Activated naive CD4-positive, alpha-beta T cell treated with anti-CD3 and anti-CD28 coated beads for 36 hours (primary cell): ENCODE measurements at places on chromosomes 5 and 9.

DNA sequence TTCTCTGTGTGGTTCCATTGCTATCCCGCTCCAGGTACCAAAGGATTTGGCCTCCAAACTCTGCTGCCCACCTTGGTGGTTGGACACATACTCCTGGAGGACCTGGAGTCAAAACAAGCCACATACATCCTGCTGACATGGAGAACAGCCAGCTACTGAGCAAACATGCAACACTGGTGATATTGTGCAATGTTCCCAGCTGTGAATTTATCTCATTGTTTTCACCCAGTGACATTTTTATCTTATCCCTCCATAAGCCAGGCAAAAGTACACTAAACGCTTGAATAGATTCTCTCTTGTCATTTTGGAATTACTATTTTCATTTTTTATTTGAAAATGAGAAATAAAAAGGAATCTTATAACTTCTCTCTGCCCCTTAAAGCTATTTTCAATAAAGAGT lies 11.1 kb upstream of the CTSL start:
- no peak overlapping the region for H3K27ac ChIP-seq
- no peak overlapping the region for H3K4me3 ChIP-seq
- H3K27me3 ChIP-seq: no peaks in the 10 kb centered on the region
- H3K36me3 ChIP-seq: no peaks in the 10 kb centered on the region

GRCh38 chr5:153711755-153712154 lies 221.3 kb downstream of the GRIA1 start:
- no peaks in the 10 kb centered on the region for H3K27me3 ChIP-seq
- no peaks in the 10 kb centered on the region for H3K36me3 ChIP-seq
- no peak overlapping the region for H3K27ac ChIP-seq
- H3K4me3 ChIP-seq: no peak overlapping the region
- no peaks in the 10 kb centered on the region for H3K4me1 ChIP-seq

DNA sequence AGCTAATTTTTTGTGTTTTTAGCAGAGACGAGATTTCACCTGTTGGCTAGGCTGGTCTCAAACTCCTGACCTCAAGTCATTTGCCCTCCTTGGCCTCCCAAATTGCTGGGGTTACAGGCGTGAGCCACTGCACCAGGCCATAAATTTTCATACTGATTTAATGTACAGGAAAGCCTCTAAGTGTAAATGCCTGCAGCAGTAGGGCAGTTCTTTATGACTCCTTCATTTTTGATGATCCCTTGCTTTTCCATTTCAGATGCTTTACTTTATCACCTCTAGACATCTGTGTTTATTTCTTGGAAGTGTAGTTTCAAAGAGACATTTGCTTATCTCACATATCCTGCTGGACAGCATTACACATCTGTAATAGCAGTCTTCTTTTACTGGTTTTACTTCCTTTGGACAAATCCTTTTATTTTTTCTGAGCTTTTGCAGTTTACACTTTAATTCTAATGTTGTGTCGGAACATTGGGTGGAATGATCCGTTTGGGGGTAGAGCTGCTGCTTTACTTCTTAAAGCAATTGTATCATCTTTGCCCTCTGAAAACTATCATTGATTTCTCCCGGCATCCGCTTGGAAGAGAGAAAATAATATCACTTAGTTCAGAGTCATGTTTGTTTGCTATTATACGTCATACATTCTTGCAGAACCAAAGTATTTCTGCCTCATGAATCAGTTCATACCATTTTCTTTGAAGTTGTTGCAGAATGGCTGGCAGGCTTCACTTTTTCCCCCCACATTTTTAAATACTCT lies 36.0 kb downstream of the SCGB3A1 start:
- DNase-seq: no peak
- no peaks in the 10 kb centered on the region for H3K27me3 ChIP-seq
- peaks cover 7% of the 10 kb centered on the region for H3K4me1 ChIP-seq
- no peak overlapping the region for H3K27ac ChIP-seq
- peaks cover 45% of the 10 kb centered on the region for H3K36me3 ChIP-seq

- H3K27me3 ChIP-seq: no peaks in the 10 kb centered on the region
- no peak for DNase-seq
- no peak overlapping the region for H3K27ac ChIP-seq
- H3K4me3 ChIP-seq: no peak overlapping the region
- peaks cover 66% of the 10 kb centered on the region for H3K4me1 ChIP-seq
- H3K36me3 ChIP-seq: peaks cover 21% of the 10 kb centered on the region
Measured at GRCh38 chr9:33135031-33135461, 32.1 kb downstream of the B4GALT1 start.

DNA sequence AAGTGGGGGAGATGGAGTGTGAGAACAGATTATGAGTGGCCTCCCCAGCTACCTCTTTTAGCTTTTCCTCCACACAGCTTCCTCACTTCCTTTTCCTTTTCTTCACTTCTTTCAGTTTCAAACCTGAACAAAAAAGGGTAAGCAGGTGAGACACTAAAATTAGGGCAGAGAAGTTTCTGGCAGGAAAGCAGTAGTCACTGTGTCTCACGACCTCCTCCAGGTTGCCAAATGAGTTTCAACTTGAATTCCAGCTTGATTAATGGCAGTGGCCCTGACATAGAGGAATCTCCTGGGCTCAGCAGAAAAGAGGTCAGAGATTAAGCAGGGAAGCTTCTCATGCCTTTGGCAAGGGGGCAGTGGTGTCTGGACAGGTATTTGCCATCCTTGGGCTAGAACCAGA lies 63.7 kb upstream of the SPINK5 start:
- H3K4me3 ChIP-seq: no peak overlapping the region
- no peak overlapping the region for H3K27ac ChIP-seq
- DNase-seq: no peak
- no peaks in the 10 kb centered on the region for H3K36me3 ChIP-seq

GRCh38 chr9:124894741-124895170 lies 32.8 kb downstream of the ARPC5L start:
- no peaks in the 10 kb centered on the region for H3K27me3 ChIP-seq
- DNase-seq: peak; percentile 65
- peaks cover 11% of the 10 kb centered on the region for H3K4me1 ChIP-seq
- no peak overlapping the region for H3K4me3 ChIP-seq

- H3K4me1 ChIP-seq: no peaks in the 10 kb centered on the region
- H3K27me3 ChIP-seq: no peaks in the 10 kb centered on the region
- H3K27ac ChIP-seq: no peak overlapping the region
Measured at GRCh38 chr9:105483618-105484017, 35.8 kb downstream of the FSD1L start.
